BJ (cell line): ENCODE measurements at places on chromosomes 11 and 22.

DNA sequence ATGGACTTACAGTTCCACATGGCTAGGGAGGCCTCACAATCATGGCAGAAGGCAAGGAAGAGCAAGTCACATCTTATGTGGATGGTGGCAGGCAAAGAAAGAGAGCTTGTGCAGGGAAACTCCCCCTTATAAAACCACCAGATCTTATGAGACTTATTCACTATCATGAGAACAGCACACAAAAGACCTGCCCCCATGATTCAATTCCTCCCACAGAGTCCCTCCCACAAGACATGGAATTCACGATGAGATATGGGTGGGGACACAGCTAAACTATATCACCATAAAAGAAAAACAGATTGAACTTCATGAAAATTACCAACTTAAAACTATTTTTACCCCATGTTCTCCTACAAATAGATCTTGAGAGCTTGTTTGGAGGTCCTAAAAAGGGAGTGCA lies 19.6 kb downstream of the ENTHD1 start:
- DNase-seq, result no peak

GRCh38 chr11:75823946-75824345 lies 8.9 kb downstream of the UVRAG start:
- no peak for DNase-seq

- no peak for DNase-seq
These were observed 717 bp downstream of the MRGPRE start for GRCh38 chr11:3231550-3231850.

DNA sequence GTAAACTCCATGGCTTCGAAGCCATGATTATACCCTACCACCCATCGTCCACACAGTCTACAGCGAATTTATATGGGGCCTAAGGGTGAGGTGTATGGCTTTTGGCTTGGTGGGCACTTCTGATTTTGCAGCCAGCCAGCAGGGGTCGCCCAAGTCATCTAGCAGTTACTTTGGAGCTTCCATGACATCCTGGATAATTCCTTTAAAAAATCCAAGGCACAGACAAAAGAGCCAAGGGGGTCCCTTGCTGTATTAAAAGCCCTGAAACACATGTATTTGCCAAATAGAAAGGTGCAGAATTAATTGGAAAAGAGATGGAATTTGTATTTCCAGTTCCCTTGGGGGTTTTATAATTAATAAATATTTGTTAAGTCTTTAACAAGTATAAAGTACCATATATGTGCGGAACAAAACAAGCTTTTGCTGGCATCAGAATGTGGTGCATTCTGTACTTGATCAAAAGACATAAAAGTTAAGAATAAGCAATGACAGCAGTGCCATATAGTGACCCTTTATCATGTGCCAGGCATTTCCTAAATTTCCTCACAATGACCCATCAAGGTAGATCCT lies 132.8 kb upstream of the PITPNB start:
- DNase-seq, result no peak

GRCh38 chr22:43922123-43922522 lies 1.5 kb upstream of the PNPLA3 start:
- no peak for DNase-seq

GRCh38 chr11:133677387-133677786 lies 145.1 kb upstream of the OPCML start:
- DNase-seq, result no peak

GRCh38 chr11:24312464-24313238 lies 184.2 kb upstream of the LUZP2 start:
- DNase-seq, result no peak

DNA sequence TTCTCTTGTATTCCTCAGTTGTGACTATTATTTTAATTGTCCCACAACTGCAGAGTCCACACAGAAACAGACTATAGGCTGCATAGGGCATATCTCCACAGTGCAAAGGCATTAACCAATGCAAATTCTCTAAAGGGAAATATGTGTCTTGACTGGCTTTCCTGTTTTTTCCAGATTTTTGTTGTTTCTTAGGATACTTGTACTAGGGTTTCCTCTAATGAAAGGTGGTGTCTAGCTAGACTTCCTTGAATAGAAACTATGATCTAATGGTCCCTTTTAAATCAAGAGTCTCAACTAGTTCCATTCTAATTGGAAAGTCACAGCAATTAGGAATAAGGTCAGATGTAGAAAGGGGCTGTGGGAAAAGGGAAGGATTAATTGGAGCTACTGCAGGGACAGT lies 37.6 kb downstream of the SLC36A4 start:
- DNase-seq, result no peak

DNA sequence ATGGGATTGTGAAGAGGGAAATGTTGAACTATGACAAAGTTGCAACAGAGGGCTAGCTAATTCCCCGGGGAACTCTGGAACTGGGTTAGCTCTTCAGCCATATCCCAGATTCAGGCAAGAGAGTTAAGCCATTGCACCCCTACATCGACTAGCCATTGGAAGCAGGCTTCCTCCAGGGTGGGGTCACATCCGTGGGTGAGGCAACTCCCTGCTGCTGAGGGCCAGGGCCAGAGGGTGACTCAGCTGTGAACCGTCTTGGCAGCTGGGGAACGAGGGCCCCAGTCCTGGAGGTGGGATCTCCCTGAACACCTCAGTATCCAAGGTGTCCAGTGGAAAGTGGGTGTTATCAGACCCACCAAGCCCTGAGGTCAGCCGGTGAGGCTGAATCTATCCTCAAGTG lies 41.1 kb downstream of the RPS6KA4 start:
- DNase-seq, result no peak

DNA sequence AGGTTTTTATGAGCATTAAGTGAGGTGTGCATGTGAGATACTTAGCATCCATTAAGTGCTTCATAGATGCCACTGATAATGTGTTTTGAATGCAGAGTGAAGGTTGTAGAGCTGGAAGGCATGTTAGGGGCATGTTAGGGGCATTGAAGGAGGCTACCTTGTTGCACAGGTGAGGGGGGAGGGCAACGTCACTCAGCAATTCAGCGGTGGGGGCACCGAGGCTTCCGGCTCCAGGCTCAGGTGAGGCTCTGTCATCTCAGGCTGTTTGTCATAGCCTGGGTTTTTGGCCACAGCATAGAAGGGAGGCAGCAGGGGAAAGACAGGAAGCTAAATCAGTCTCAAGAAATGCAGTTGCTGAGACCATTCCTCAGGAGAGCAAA lies 299.0 kb downstream of the NTM start:
- no peak for DNase-seq

GRCh38 chr11:134004496-134005172 lies 47.9 kb upstream of the IGSF9B start:
- no peak for DNase-seq

- DNase-seq, result no peak
These were observed 5.1 kb upstream of the CLPB start for GRCh38 chr11:72439455-72439854.

DNA sequence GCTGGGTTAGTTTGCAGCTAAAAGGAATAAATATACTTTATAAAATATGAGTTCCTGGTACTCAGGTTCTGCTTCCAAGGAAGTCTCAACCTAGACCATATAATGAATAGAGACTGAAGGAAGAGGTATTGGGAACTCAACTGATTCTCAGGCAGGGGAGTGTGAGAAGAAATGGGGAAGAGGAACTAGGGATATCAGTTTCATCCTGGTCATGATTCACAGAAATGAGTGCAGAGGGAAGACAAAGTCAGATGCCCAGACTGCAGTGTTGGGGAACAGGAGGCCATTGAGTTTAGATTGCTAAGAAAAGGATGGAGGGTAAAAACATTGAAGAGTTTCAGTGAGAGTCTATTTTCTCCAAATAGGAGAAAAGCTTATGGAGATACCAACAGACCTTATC lies 28.8 kb downstream of the PLAAT5 start:
- DNase-seq, result no peak

GRCh38 chr11:16393340-16393739 lies 37.0 kb upstream of the SOX6 start:
- no peak for DNase-seq

- no peak for DNase-seq
These were observed 3.6 kb upstream of the OR51L1 start for GRCh38 chr11:4991060-4991459.

GRCh38 chr11:117430293-117430955 lies 102.8 kb downstream of the CEP164 start:
- DNase-seq, result no peak

DNA sequence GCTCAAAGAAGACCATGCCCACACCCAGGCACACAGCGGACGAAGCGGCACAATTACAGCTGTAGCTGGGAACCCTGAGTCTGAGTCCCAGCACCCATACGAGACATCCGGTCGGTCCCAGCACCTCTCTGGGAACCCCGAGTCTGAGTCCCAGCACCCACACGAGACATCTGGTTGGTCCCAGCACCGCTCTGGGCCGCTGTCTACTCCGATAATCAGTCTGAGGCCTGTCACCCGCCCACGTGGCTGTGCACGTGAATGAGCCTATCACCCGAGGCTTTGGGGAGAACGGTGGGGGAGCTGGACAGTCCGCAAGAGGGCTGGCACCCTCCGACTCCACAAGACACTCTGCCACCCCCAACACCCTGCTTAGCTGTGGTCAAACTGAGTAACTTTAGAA lies 6.2 kb downstream of the TTLL8 start:
- DNase-seq, result no peak

DNA sequence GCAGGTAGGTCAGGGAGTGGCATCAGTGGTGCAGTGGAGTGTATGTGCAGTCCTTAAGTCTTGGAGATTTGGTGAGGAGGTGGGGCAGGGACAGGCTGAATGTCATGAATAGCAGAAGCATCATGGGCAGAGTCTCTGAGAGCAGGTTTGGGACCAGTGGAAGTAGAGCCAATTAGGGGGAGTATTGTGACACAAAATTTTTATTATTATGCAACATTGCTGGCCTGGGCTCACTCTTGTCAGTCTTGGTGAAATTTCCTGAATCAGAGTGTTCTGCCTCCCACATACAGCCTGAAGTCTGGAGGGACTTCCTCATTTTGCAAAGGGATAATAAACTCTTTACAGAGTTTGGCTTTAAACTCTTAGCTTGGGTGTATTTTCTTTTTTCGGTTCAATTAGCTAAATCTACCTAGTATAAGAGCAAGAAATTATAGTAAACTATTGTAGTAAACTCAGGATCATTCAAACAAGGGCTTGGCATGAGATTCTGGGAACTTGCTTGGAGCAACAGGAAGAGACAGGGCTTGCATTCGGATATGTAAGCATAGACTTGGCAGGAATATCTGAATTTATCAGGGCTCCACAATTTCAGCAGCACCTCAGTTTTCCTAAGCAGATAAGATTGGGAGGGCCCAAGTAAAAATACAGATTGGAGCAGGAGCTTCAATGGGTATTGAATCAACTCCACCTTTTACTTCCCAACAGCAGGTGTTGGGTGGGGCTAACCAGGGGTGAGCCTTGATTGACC lies 67.7 kb downstream of the FDX1 start:
- no peak for DNase-seq

GRCh38 chr11:126707498-126707897 lies 293.1 kb downstream of the KIRREL3 start:
- DNase-seq, result no peak

GRCh38 chr11:128726458-128727139 lies 32.7 kb downstream of the FLI1 start:
- DNase-seq, result no peak

DNA sequence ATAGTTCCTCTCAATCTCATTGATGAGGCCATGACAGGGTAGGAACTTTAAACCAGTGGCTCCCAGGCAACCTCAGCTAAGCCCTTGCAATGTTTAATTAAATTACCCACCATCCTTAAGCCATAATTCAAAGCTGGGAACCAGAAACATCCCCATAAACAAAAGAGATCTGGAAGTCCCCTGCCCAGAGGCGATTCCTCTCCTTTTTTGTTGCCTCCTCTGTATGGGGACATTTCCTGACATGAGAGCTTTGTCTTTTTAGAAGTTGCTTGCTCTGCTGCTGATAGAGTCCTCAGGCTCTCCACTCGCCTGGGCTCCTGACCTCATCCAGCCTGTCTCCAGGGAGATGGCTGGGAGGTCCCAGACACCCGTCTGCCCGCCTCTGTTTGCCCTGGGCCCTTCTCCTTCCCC lies 3.2 kb downstream of the DTX4 start:
- DNase-seq, result no peak

DNA sequence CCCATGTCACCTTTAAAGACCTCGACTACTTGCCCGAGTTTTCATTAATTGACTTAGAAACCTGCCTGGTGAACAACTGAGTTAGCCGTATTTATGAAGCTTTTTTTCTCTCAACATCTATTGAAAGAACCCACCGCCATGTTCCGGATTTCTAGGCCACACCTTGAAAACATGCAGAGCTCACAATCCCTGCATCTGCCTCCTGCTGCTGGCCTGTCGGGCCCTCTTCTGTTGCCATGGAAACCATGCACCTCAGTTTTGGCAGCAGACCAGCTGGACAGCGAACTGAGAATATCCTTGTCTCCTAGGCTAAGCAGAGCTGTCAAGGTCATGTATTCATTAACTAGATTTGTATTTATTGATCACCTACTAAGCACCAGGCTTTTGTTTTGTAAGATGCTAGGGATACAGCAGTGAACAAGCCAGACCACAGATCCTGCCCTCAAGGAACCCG lies 4.3 kb upstream of the PATZ1 start:
- DNase-seq, result no peak

- no peak for DNase-seq
These were observed 313.0 kb downstream of the BRD1 start for GRCh38 chr22:49514641-49515040.

- no peak for DNase-seq
These were observed 238.0 kb downstream of the METTL15 start for GRCh38 chr11:28346209-28346608.

DNA sequence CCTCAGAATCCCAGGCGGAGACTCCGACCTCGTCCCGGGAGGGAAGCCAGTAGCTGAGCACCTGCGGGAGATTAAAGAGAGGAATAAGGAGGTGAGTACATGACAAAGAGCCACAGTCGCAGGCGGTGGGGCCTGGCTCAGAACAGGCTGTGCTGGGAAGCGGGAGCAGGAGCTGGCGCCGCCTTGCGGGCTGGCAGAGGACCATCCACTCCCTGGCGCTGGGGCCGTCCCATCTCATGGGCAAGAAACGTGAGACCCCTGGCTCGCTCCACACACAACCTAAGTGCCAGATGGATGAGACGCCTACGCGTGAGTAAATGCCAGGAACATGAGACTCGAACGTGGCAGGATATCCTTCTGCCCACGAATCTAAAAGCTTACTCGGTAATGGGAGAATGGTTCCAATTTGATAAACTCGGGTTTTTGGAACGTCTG lies 6.3 kb downstream of the CEND1 start:
- no peak for DNase-seq

- no peak for DNase-seq
These were observed 13.4 kb downstream of the LINC01488 start for GRCh38 chr11:69494851-69495250.

DNA sequence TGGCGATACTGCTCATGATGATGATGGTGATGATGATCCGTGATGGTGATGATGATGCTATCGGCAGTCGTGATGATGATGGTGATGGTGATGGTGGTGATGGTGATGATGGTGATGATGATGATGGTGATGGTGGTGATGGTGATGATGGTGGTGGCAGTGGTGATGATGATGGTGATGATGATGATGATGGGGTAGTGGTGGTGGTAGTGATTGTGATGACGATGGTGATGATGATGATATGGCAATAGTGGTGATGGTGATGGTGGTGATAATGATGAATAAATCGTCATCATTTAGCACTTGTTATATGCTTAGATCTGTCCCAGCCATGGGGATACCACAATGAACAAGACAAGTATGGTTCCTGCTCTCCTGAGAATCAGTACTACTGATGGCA lies 39.2 kb downstream of the SMIM38 start:
- no peak for DNase-seq
